Mononuclear cell (primary cell): ENCODE measurements at places on chromosomes 13 and 19. TPM values are rescaled to one million over a fixed set of nuclear protein-coding genes. Genes with fewer than 3 reads are reported as not detected.

GIPR gene
- 1.2 TPM for total RNA-seq

PODNL1 gene
- total RNA-seq: not detected

IFNL1 gene
- not detected for total RNA-seq

LSM7 gene
- total RNA-seq: 111 TPM

DBP gene
- total RNA-seq: 28.2 TPM

SH2D3A gene
- total RNA-seq: 14.0 TPM

SPTBN4 gene
- under 0.01 TPM for total RNA-seq

ZNF627 gene
- 11.5 TPM for total RNA-seq

MBD3L3 gene
- total RNA-seq: not detected

GNG7 gene
- 2.0 TPM for total RNA-seq

TEKTIP1 gene
- total RNA-seq: 0.84 TPM

ACTMAP gene
- 0.52 TPM for total RNA-seq
